ENCODE measurements at places on chromosomes 7 and 10.
A peak's percentile ranks its signal among the peaks of the same experiment; 100 is the strongest.

- DNase-seq, result no peak
Observed at GRCh38 chr7:41206267-41206666, 496.6 kb downstream of the INHBA start.

DNA sequence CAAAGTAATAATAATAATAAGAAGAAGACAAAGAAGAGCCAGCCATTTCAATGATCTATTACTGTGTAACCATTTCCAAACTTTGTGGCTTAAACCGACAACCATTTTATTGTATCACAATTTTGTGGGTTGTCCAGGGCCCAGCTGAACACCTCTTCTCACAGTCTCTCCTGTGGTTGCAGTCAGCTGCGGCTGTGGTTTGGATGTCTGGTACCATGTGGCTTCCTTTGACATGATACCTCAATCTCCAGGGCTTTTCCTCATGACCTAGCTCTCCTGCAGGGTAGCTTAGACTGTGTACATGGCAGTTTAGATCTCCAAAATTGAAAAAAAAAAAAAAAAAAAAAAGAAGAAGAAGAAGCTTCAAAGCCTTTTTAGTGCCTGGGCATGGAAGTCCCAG lies 72.6 kb upstream of the NFKB2 start:
- no peak for DNase-seq

DNA sequence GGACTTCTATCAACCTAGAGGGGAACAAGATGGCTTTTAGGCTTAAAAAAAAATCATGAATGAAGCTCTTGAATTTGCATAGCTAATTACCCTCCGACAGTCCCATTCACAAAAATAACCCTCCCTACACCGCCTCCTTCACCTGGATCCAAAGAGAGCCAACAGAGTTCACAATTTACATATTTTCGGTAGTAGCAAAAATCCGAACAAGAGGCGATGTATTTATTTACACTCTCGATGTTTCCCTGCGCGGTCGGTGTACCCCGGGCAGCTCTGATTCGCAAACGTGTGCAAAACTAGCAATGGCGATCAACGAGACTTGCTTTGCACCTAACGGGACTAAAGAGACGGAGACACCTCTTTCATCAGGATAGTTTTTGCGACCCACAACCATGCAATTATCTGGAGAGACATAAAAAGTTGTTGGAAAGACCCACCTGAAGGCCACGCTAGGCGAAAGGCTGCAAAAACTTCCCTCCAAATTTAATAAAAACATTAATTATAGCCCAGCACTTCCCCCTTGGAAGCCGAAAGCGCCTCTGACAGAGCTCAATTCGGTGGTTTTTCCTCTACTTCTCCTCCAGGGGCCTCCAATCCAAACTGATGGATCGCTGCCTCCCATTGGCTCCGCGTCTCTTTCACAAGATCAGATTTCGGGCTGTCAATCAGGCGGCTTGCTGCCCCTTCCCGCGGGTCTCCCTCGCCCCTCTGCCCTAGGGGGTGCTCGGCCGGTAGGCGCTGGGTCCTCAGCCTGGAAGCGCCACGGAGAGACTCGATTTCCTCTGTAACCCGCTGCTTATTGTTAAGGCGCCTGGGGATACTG lies at the start of gene ETV1:
TSS of gene ETV1 (minus strand) at position 541 of the 823 bp plus-strand sequence. CDS start 614 bp downstream, outside the sequence.
- peak; percentile 77 for DNase-seq

GRCh38 chr10:50550291-50550839 lies 73.4 kb downstream of the SGMS1 start:
- no peak for DNase-seq

DNA sequence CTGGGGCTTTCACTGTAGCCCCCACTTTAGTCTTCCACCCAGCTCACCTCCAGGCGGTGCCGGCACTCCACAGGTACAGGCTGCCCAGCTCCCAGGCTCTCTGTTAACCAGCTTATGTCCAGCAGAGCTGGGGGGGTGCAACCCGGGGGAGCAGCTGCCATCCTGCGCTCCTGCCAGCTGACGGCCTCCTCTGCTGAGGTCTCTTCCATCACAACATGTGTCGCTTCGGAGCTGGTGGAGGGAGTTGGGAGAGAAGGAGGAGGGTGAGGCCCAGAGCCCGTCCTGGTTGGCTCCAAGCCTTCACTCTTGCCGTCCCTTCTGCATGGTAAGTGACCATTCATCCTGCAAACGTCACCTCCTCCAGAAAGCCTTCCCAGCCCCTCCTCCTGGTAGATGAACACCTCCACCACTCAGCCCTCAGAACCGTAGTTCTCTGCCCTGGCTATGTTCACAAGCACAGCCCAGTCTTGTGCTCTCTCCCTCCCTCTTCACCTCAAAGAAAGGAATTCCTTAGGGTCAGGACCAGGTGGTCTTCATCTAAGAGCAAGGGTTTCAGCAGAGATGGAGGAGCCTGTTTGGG lies 1.6 kb downstream of the POLM start:
- DNase-seq, result no peak

- DNase-seq, result no peak
Observed at GRCh38 chr7:101586078-101586905, 42.8 kb downstream of the MYL10 start.

DNA sequence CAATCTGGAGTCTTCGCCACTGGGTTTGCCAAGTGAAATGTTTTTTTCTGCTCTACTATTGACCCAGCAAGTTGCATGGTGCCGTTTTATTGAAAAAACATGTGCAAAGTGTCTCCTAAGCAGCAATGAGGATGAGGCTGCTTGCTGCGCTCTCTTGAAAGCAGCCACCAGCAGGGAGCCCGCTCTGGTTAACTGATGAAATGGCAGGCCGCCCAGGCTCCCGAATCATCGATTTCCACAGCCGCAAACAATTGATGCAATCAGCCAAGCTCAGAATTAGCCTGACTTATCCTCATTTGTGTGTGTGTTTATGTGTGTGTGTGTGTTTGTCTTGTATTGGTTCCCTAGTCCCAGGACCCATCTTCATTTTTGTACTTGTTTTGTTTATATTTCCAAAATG lies 22.2 kb upstream of the LYZL1 start:
- DNase-seq, result peak; percentile 26

- peak; percentile 74 for DNase-seq
Observed at GRCh38 chr10:32957341-32958084, 517 bp downstream of the ITGB1 start.

DNA sequence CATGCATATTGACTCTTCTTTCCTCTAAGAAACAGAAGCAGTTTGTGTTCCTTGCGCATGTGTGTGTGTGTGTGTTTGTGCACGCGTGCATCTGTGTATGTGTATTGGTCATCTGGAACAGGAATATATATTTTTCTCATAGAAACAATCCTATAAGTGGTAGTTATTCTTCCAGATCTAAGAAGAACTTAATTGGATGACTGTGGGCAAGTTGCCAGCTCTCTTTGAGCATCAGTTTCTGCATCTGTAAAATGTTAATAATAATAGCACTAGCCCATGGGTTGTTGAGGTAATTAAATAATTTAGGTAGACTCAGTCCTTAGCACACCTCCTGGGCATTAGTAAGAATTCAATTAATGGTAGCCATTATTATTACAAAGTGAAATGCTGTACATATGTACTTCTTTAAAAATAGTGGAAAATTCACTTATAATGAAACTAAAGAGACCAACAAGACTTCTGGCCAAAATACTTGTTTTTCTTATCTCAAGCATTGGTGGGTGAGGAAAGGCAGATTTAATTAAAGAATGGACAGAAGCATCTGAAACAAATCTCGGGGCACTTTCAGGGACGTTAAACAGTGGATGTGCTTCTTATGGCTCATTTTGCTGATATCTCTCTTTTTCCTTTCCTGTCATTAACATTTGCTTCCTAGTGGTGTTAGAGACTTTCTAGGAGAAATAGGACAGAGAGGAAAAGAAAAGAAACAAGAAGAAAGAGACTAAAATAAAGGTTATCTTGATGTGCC lies 124.9 kb upstream of the HABP2 start:
- no peak for DNase-seq

DNA sequence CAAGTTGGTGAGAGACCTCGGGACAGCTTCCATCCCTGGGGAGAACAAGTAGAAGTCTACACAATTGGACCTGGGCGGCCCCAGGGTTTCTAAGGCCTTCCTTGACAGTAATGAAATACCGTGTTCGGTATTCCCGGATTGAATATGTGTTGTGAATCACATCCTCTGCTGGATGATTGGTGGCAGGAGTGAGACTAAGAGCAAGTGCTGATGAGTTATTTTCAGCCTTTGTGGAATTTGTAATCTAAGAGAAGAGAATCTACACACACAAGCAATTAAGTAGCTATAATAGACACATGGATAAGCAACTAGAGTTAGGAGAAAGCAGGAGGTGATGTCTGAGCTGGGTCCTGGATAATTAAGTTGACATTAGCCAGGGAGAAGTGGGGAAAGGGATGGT lies 64.8 kb upstream of the VWC2 start:
- no peak for DNase-seq

GRCh38 chr10:30589441-30589840 lies 40.1 kb downstream of the LYZL2 start:
- no peak for DNase-seq

- no peak for DNase-seq
Observed at GRCh38 chr7:144384555-144385245, 18.8 kb downstream of the NOBOX start.

- no peak for DNase-seq
Observed at GRCh38 chr7:12257582-12257981, 46.5 kb downstream of the TMEM106B start.

GRCh38 chr7:112103246-112103645 lies 103.0 kb downstream of the DOCK4 start:
- no peak for DNase-seq

DNA sequence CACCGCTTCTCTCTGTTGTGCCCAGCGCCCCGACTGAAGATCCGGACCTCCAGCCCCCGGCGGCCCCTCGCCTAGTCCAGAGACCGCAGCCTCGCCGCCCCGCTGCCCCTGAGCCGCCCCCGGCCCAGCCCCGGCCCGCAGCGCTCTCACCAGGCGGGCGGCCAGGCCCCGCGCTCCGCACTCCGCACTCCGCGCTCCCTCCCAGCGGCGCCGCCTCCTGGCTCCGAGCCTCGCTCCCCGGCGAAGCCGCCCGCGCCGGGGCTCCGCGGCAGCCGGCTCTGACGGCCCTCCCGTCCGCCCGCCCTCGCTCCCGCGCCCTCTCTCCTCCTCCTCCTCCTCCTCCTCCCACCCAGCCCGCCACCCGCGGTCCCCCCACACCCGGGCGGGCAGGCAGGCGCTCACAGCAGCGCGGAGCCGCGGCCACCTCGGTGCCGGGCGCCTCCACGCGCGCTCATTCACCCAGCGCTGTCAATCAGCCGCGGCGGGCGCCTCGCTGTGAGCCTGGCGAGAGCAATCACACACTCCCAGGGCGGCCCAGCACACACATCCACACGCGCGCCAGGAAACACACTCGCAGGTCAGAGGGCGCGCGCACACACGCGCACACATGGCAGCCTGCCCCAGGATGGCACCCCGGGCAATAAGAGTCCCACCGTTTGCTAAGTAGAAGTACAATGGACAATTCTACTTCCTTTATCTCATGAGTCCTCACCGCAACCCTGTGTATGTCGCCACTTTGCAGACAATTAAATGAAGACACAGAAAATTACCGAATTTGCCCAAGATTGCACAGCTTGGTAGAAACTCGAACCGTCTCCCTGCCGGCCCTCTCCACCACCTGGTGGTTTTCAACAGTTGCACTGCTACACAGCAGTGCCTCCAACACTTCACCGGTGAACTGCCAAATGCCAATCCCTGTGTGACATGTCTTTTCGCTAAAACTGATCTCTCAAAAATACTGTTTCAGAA lies at the start of gene PRRT4:
TSS of gene PRRT4 (minus strand) at position 280 of the 969 bp plus-strand sequence.
- DNase-seq, result peak; percentile 59

DNA sequence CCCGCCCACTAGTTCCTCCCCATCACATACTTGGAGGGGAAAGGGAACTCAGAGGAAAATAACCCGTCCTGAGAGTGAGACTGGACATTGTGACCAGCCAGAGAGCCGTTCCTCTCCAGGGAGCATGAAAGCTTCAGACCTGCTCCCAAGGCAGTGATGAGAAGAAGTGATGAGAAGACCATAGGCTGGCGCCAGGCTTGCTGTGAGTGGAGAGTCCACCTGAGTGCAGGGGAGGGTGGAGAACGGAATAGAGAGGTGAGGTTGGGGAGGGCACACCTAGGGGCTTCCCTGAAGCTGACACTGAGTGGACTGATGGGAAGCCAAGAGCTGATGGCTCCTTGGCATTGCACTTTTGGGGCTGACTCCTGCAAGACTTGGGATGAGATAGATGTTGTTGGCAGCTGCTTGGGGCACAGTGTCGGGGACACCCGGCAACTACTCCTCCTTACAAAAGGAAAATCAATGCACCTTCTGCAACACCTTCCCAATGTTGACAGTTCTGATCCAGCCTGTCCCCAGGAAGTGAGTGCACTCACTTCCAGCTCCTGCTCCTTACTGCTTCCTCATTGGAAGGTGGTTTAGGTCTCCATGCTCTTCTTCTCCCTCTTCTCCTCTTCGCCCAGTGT lies 79.4 kb downstream of the EMX2 start:
- DNase-seq, result no peak

DNA sequence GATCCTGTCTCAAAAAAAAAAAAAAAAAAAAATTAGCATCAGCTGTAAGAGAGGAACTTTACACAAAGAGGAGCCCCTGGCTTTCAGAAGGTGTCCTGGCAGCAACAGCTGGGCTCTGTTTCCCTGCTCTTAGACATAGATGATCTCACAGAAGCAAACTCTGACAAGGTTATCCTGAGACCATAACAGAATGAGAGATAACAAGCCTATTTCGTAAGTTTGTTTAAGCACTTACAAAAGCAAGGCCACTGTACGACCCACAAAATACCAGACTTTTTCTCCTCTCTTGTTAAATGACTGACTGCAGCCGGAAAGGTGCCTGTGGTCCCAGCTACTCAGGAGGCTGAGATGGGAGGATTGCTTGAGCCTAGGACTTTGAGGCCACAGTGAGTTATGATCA lies 33.3 kb upstream of the OTUD1 start:
- DNase-seq, result no peak

GRCh38 chr10:6018422-6018821 lies 41.1 kb upstream of the IL15RA start:
- no peak for DNase-seq

DNA sequence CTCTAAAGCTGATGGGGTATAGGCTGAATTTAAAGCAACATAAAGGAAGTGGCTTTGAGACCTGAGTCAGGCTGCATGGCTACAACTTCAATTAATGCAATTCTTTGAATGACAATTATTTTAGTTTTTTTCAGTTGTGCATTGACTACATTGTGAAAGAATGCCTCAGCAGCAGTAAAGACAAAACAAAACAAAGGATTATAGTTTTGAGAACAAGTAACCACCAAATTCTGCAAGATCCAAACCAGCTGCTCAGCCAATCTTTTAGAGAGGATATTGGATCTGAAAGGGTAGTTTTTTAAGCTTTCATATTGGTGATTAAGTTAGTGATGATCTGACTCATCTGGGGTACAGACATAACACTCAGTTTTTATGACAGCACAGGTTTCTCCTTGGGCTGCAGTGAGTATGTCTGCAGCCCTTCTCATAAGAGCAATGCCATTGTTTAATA lies 40.6 kb upstream of the ABCA13 start:
- no peak for DNase-seq

- peak; percentile 48 for DNase-seq
Observed at GRCh38 chr7:128347647-128348097, 4.0 kb upstream of the RBM28 start.

GRCh38 chr7:38312821-38313220 lies 39.4 kb upstream of the TARP start:
- no peak for DNase-seq

GRCh38 chr10:71647526-71648253 lies 71.9 kb downstream of the C10orf105 start:
- no peak for DNase-seq

- DNase-seq, result peak; percentile 40
Observed at GRCh38 chr10:72375585-72375984, 20.9 kb upstream of the DNAJB12 start.

GRCh38 chr7:1054861-1055450 lies 10.6 kb downstream of the GPR146 start:
- DNase-seq, result no peak

All from NCI-H146 (cell line).